ENCODE measurements at places on chromosomes 6 and 20.

- DNase-seq, result no peak
Observed at GRCh38 chr20:22473293-22473692, 111.1 kb downstream of the FOXA2 start.

DNA sequence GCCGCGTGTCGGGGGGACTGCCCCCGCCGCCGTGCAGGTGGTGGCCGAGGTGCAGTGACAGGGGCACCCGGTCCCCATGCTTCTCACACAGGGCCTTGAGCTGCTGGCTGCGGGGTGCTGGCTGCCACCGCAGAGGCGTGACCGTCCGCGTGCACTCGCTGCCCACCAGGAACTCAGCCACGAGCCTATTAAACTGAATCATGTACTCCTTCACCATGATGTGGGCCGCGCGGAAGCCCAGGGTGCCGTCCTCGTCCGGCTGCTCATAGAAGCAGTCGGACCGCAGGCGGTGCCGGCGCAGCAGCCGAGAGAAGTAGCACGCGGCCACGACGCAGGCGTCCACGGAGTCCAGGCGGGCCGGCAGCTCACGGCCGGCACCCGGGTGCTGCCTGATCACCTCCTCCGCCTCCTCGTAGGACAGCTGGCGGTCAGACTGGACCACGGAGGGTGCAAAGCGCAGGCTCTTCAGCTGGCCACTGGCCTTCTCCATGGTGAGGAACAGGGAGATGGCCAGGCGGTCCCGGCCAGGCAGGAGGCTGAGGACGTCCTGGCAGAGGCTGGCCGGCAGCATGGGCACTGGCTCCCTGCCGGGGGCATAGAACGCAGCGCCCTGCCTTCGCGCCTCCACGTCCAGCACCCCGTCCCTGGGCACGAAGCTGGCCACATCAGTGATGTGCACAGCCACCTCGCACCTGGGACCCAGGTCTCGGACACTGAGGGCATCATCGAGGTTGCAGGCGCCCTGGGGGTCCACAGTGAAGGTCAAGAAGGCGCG lies 9.8 kb downstream of the HELZ2 start:
- DNase-seq, result no peak

- DNase-seq, result no peak
Observed at GRCh38 chr20:42756991-42757390, 432.7 kb downstream of the PTPRT start.

DNA sequence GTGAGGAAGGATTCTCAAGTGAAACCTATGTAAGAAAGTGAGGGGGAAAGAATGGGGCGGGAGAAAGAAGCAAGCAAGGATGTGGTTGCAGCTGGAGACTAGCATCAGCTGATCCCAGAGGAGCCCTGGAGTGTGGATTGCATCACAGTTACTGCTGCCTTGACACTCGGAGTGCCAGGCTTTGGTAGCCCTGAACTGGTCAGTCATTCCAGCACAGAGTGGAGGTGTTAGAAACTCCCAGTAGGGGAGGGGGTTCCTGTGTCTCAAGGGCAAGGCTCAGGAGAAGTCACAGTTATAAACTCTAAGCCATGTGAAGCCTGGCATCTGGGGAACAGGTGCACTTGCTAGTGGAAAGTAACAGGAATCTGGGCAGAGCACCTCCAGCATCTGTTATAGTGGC lies 23.5 kb downstream of the SNAP25 start:
- no peak for DNase-seq

DNA sequence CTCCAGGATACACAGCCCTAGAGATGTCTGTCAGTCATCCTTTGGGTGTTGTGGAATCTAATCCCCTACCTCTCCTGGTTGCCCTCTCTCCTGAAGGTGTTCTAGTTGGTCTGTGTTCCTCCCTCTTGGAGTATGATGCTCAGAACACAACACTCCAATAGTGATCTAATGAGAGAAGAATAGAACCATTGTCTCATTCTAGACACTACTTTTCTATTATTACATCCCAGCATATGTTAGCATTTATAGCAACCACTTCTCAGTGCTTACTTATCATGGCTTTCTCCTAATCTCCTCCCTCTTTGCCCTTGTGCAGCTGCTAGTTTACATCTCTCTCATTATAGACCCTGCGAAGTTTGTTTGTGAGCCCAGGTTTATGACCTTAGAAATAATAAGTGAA lies 109.0 kb downstream of the UNC5CL start:
- DNase-seq, result no peak

DNA sequence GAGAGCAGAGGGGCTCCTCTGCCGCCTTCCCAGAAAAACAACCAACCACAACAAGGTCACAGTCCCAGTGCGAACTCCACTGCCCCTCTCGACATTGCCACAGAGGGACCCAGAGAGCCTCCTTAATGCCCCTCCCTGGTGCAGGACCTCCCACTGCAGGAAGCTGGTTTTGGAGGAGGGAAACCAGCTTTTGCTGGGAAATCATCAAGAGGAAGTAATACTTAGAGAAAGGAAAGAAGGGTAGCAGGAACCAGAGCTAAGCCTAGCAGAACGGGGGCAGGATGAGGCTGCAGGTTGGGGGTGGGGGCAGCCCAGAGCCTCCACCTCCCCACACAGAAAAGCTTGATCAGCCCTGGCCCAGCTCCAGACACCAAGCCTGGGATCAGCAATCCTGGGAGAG lies 37.7 kb upstream of the SIRPA start:
- DNase-seq, result peak; percentile 91

GRCh38 chr6:167044696-167045095 lies 45.5 kb downstream of the CEP43 start:
- DNase-seq, result no peak

GRCh38 chr20:34231634-34232033 lies 9.6 kb upstream of the ASIP start:
- DNase-seq, result no peak

DNA sequence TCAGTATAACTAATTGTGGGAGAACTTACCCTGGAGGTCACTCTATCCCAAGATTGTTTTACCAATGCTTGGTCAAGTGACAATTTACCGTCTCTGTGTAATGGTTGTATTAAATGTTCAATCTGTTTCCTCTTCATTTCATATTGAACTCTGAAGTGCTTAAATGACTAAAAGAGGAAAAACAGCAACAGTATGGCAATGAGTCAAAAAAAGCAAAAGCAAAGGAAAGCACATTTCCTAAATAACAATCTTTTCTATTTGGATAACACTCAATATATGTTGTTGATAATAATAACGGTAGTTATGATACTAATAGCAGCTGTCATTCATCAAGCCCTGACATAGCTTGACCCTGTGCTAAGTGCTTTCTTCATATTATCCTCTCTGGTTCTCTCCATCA lies 152.4 kb downstream of the SYNE1 start:
- DNase-seq, result no peak

DNA sequence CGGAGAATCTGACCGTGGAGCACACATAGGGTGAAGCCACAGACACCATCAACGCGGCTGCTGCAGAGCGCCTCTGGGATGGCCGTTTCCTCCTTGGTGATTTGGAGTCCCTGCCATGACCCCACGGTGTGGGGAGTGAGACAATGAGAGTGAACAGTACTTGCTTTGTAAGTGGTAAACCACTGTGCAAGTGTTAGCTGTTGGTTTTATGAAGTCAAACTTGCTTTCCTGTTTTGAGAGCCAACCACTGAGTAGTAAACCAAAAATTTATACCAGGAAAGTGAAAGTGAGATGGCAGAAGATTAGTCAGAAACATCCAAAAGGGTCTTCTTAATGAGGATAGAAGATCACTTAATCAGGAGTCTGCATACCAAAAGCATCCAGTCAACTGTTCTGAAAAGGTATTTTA lies 160.7 kb downstream of the FOXC1 start:
- DNase-seq, result no peak

GRCh38 chr6:134357022-134357487 lies 39.1 kb upstream of the SGK1 start:
- DNase-seq, result peak; percentile 58

DNA sequence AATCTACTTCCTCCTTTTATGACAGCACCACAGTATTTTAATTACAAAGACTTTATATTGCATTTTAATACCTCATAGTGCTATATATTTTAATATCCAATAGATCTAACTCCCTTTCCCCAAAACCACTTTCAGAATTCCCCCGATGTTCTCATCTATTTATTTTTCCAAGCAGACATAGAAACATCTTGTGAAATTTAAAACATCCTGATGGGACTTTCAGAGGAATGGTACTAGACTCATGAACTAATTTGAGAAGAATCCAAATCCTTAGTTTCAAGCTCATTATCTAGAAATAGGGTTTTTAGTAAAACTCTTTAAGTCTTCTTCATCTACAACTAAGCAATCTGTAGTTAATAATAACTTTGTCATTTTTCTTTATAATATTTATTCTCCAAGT lies 97.0 kb downstream of the TRERF1 start:
- no peak for DNase-seq

- peak; percentile 74 for DNase-seq
Observed at GRCh38 chr6:16319813-16320532, 81.6 kb downstream of the GMPR start.

DNA sequence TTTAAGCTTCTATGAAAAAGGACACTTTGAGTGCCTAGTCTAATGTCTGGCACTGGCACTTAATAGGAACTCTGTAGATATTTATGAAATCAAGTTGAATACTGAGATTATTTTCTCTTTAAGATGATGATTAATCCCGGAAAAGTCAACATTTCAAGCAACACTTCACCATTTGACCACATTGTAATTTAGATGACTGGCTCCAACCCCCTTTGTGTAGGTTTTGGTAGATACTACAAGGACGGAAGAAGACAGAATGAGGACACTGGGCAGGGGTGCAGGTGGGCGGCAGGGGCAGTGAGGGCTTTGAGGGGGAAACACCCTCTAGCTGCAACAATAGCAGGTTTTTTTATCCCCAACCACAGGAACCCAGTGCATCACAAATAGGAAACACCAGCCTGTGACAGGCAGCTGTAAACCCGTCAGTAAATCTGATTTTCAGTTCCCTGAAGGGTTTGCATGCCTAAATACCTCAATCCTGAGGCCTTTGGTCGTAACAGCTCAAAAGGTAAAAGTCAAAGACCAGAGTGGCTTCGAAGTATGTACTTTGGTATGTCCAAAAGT lies 4.6 kb downstream of the DTNBP1 start:
- peak; percentile 41 for DNase-seq

All from inflammatory macrophage treated with lipopolysaccharide for 1 hour (primary cell).